ENCODE measurements at places on chromosomes 16 and 17. TPM values are rescaled to one million over a fixed set of nuclear protein-coding genes. Genes with fewer than 3 reads are reported as not detected.
A peak's percentile ranks its signal among the peaks of the same experiment; 100 is the strongest.

The TPSD1 gene
- 0.51 TPM for total RNA-seq

The ADAD2 gene
- total RNA-seq, result 0.31 TPM

The KRTAP2-2 gene
- total RNA-seq, result not detected

The CCDC144A gene
- total RNA-seq, result 3.3 TPM

The JUP gene
- total RNA-seq, result 194 TPM

The MGAT5B gene
- total RNA-seq, result not detected

The GP1BA gene
- total RNA-seq, result not detected

The ADCY7 gene
- 31.0 TPM for total RNA-seq

The CD68 gene
- 2.4 TPM for total RNA-seq

The GPR179 gene
- total RNA-seq, result 0.21 TPM

DNA sequence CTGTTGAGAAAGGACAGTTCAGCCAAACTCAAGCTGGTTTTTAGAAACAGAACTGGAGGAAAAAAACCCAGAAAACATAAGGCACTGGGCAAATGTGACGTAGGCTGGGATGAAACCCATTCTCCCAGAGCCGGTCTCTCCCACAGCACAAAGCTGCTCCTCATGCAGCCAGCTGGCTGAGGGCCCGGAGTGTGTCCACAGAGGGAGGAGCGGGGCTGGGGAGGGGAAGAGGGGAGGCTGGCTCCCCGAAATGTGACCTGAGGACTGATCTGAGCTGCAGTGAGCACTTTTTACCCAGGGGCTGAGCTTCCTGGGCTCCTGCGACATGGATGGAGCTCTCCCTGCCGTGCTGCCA lies 20.8 kb downstream of the FOXF1 start:
- DNase-seq, result peak; percentile 76

GRCh38 chr16:5025171-5025632 lies 8.5 kb downstream of the NAGPA start:
- peak; percentile 29 for DNase-seq

- peak; percentile 11 for DNase-seq
Measured at GRCh38 chr17:49146620-49147306, 14.2 kb downstream of the B4GALNT2 start.

- DNase-seq, result no peak
Measured at GRCh38 chr16:18953547-18953946, 27.3 kb upstream of the SMG1 start.

DNA sequence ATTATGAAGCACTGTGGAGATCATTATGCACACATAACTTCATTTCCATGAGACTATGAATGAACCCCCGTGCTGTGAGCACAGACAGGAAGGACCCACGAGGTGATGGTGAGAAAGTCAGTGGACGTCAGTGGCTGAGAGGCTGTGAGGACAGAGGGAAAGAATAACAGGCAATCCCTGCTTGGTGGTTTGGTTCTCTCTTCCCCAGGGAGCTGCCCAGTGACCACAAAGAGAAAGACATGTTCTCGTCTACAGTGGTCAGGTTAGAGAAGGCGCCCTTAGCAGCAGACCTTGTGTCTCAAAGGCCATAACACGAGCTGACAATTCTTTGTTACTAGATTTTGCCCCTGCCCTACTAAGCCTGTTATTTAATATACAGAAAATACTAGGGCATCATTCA lies 609.2 kb downstream of the TOX3 start:
- DNase-seq, result no peak

- no peak for DNase-seq
Measured at GRCh38 chr17:34974179-34974578, 6.1 kb upstream of the LIG3 start.

- DNase-seq, result peak; percentile 74
Measured at GRCh38 chr17:35849469-35850348, 19.0 kb downstream of the HEATR9 start.

DNA sequence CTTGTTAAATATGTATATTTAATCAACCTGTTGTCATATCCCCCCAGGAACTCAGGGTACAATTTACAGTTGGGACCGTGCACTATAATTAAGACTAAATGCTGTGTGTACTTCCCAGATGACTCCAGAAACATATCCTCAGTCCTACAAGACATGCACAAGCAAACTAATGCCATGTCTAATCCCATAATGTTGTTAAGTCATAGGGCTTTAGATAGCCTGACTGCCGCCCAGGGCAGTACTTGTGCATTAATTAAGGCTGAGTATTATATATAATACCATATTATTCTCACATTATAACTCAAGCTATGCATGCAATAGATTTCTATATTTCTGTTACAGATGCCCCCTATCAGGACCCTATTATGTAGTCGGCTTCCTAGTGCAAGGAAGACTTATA lies 20.1 kb upstream of the CPHXL start:
- DNase-seq, result no peak

GRCh38 chr17:75219815-75220214 lies 14.3 kb downstream of the NUP85 start:
- DNase-seq, result no peak

DNA sequence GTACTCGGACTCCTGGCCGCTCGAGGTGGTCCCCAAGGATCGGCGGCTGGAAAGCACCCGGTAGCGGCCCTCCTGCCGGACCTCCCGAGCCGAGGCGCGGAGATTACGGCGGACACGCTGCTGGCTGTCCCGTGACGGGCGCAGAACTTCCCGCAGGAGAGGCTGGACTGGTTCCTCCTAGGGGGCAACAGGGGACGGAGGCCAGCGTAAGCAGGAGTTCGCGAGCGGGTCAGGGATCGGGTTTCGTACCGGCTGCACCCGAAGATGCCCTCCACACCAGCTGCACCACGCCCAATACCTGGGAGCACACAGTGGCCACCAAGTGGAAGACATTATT lies 341 bp downstream of the SLC7A6OS start:
- DNase-seq, result no peak
